Karpas-422 (cell line): ENCODE measurements at places on chromosomes 2 and 18. TPM values are rescaled to one million over a fixed set of nuclear protein-coding genes. Genes with fewer than 3 reads are reported as not detected.

DNA sequence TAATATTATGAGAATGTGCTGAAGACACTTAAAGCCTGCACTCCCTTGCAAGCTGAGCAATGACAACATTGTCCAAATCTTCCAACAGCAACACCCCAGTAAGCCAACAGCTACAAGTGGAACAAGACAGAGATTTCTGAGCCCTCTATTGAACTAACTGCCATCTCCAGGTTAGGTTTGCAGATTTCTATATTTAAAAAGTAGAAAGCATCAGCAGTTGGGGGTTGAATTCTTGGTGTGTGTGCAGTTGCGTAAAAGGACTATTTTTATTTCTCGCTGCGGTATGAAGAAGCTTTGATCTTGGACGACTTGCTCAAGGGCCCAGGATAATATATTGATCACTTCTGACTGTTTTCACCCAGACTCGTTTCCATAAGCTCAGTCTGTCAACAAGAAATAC lies 106.2 kb upstream of the ZFP36L2 start:
- DNase-seq, result no peak

GRCh38 chr2:457792-458424 lies 170.0 kb upstream of the ALKAL2 start:
- no peak for DNase-seq

DNA sequence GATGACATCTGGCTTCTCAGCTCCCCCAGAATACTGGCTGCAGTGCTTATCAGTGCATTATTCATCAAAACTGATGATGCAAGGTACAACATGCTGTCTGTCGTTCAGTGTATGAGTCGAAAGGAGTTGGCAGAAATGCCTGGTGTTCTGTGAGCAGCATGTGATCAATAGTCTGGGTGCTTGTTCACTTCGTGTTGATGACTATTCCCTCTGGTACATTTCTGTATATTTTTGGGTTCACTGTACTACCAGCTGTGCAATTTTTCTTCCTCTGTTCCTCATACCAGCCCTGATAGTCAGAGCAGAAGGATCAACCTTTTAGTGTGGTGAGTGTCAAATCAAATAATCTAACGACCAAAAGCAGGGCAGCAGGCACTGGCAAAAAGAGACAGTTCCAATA lies 59.0 kb upstream of the KLHL14 start:
- DNase-seq, result no peak

DNA sequence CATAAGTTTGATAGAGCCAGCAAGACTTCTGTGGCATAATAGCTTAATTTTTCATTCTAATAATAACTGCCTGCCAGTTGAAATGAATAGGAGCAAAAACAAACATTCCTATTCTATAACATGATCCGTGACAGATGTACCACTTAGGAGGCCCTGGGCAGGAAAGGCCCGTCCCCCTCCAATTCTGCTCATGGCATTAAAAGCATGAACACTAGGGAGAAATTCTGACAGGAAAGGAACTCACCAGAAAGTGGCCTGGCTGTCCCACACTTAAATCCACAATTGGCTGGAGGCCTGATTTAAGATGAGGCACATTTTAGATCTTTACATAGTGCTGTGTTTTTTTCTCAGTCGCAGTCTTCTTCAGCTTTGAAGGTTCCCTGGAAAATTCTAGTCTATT lies 261.9 kb upstream of the ETAA1 start:
- no peak for DNase-seq

AFTPH gene
- total RNA-seq, result 88.9 and 124 TPM in 2 replicates

GRCh38 chr2:238495422-238495821 lies 68.7 kb downstream of the ASB1 start:
- no peak for DNase-seq

DNA sequence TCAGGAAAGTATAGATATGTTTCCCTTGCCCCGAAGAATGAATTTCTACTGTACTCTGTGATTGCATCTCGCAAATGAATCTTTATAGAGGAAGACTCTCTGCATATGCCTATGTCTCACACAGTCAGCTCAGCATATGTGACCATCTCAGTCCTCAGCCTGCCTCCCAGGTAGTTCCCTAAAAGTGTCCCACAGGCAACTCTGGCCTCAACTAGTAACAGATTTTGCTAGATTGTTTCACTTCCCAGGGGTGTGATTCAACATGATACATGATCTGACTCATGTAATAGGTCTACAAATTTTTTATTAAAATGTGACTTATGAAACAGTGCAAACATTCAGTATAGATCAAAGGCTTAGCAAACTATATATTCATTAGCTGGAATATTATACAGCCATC lies 296.6 kb upstream of the CRIM1 start:
- no peak for DNase-seq

- no peak for DNase-seq
Observed at GRCh38 chr18:67373636-67374035, 142.9 kb downstream of the DSEL start.

DNA sequence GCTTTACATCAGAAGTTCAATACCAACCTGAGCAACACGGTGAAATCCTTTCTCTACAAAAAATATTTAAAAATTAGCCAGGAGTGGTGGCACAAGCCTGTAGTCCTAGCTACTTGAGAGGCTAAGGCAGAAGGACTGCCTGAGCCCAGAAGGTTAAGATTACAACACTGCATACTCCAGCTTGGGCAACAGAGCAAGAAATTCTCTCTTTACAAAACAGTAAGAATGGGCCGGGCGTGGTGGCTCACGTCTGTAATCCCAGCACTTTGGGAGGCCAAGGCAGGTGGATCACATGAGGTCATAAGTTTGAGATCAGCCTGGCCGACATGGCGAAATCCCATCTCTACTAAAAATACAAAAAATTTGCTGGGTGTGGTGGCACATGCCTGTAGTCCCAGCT lies 113.2 kb downstream of the USP34 start:
- DNase-seq, result no peak
